ENCODE measurements at places on chromosomes 11 and 22.

DNA sequence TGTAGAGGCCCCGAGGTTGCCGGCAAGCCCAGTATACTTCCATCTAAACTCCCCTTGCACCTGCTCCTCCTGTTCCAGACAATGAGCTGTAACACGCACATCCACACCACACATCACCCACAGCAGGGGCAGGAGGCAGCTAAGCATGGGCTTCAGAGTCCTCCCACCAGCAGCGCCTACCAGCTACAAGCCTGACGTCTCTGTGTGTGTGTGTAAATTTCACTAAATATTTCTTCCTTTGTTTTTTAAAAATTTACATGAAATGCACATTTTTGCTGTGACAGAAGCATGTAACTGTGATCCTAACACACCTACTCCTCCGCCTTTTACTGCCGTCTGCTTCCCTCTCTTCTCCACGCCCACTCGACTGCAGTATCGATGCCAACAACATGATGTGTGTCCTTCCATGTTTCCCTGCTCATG, 29.4 kb upstream of the PACSIN2 start:
- no peak overlapping the region for H3K27ac ChIP-seq
- no peaks in the 10 kb centered on the region for H3K36me3 ChIP-seq
- H3K4me1 ChIP-seq, result no peaks in the 10 kb centered on the region
- no peak overlapping the region for H3K4me3 ChIP-seq
- no peaks in the 10 kb centered on the region for H3K27me3 ChIP-seq

DNA sequence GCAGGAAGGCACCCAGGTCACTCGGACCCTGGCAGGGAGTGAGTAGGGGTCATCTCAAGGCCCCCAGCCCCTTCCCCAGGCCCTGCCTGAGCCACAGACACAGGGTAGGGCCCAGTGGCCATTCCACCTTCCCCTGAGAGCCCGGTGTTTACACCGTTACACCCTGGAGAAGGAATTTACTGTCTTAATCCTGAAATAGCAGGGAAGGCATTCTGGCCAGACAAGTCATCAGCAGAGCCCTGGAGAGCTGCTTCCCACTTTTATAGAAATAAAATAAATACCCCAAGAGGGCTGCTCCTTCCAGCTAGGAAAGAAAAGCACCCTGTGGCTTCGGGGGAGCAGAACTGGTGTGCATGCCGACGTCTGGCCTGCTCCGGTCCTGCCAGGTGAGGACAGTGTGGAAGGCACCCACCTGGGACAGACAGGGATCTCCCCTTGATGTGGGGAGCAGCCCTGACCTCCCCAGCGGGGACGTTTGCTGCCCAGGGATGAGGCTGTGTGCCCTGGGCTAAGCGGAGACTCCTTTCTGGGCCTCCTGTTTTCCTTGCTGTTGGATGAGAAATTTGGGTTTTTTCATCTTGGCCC, 180.0 kb downstream of the MN1 start:
- no peak overlapping the region for H3K27ac ChIP-seq
- no peaks in the 10 kb centered on the region for H3K4me1 ChIP-seq
- no peaks in the 10 kb centered on the region for H3K36me3 ChIP-seq
- DNase-seq, result no peak
- H3K4me3 ChIP-seq, result no peak overlapping the region

- no peak overlapping the region for H3K4me3 ChIP-seq
- no peak for DNase-seq
- H3K4me1 ChIP-seq, result no peaks in the 10 kb centered on the region
- no peaks in the 10 kb centered on the region for H3K36me3 ChIP-seq
- peaks cover 3% of the 10 kb centered on the region for H3K27me3 ChIP-seq
Observed at GRCh38 chr11:94910779-94911178, 62.6 kb downstream of the CWC15 start.

DNA sequence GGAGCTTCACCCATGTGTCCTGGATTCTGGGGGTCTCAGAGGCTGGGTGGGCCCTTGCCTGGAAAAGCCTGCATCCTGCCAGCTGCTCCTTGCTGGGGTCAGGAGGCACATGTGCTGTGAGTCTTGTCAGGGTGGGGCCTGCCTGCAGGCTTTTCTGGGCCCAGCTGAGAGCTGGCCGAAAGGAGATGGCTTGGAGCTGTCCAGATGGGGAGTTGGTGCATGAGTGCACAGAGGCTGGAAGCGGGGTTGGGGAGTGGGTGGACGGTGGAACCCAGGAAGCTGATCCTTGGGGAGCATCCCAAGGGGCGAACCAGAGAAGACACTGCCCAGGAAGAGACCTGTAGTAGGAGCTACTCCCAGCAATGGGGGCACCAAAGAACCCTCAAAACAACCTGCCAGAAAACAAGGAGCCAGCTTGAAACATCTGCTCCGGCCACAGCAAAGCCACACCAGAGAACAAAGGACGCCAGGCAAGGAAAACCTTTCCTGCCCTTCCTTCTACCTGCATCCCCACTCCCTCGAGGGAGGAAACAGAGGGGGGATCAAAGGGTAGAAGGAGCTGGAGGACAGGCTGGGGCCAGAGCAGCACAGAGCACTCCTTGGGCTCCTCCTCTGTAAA, 8.2 kb upstream of the KCTD17 start:
- no peaks in the 10 kb centered on the region for H3K36me3 ChIP-seq
- H3K27me3 ChIP-seq, result peaks cover 16% of the 10 kb centered on the region
- no peak for DNase-seq
- no peak overlapping the region for H3K27ac ChIP-seq
- no peaks in the 10 kb centered on the region for H3K4me1 ChIP-seq

- peaks cover 50% of the 10 kb centered on the region for H3K27me3 ChIP-seq
- H3K4me1 ChIP-seq, result peaks cover 36% of the 10 kb centered on the region
- no peak overlapping the region for H3K4me3 ChIP-seq
- H3K36me3 ChIP-seq, result no peaks in the 10 kb centered on the region
Observed at GRCh38 chr11:64003807-64004589, 17.8 kb downstream of the OTUB1 start.

DNA sequence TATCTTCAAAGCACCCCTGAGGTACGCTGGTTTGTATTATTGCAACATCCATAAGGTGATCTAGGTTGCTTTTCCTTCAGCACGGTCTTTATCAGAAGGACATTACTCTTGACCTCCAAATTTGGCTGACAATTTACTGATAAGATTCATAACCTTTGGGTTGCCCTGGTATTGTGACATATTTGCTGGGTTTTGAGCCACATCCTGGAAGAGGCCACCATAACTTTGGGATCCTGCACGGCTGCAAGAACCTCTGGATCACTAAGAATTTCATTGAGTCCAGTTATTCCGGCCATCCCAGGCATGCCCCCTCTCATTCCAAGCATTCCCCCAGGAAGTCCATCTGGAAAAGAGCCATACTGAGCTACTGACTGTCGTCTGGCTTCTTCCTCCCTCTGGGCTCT, 6.5 kb upstream of the PLET1 start:
- no peaks in the 10 kb centered on the region for H3K27me3 ChIP-seq
- no peaks in the 10 kb centered on the region for H3K36me3 ChIP-seq
- H3K27ac ChIP-seq, result no peak overlapping the region

DNA sequence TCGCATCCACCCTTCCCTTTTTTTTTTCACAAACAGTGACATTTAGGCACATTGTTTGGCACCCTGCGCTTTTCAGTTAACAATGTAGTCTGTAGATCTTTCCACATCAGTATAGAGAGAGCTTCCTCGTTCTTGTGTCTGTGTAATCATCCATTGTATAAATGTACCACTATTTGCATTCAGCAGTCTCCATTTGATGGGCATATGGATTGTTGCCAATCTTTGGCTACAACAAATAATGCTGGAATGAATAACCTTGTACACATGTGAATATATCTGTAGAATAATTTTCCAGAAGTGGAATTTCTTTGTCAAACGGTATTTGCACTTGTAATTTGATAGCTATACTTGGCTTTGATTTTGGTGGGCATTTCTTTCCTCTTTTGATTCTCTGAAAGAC, 17.1 kb downstream of the MPEG1 start:
- no peaks in the 10 kb centered on the region for H3K27me3 ChIP-seq
- no peak overlapping the region for H3K4me3 ChIP-seq
- DNase-seq, result no peak
- H3K4me1 ChIP-seq, result no peaks in the 10 kb centered on the region
- no peaks in the 10 kb centered on the region for H3K36me3 ChIP-seq
- H3K27ac ChIP-seq, result no peak overlapping the region

- no peak for DNase-seq
- H3K4me1 ChIP-seq, result no peaks in the 10 kb centered on the region
- H3K27ac ChIP-seq, result no peak overlapping the region
- H3K27me3 ChIP-seq, result peaks cover 15% of the 10 kb centered on the region
Observed at GRCh38 chr11:32379719-32380118, 55.6 kb downstream of the WT1 start.

GRCh38 chr11:55054723-55055122, 207.2 kb upstream of the TRIM48 start:
- no peaks in the 10 kb centered on the region for H3K36me3 ChIP-seq
- no peak overlapping the region for H3K27ac ChIP-seq
- no peaks in the 10 kb centered on the region for H3K4me1 ChIP-seq

DNA sequence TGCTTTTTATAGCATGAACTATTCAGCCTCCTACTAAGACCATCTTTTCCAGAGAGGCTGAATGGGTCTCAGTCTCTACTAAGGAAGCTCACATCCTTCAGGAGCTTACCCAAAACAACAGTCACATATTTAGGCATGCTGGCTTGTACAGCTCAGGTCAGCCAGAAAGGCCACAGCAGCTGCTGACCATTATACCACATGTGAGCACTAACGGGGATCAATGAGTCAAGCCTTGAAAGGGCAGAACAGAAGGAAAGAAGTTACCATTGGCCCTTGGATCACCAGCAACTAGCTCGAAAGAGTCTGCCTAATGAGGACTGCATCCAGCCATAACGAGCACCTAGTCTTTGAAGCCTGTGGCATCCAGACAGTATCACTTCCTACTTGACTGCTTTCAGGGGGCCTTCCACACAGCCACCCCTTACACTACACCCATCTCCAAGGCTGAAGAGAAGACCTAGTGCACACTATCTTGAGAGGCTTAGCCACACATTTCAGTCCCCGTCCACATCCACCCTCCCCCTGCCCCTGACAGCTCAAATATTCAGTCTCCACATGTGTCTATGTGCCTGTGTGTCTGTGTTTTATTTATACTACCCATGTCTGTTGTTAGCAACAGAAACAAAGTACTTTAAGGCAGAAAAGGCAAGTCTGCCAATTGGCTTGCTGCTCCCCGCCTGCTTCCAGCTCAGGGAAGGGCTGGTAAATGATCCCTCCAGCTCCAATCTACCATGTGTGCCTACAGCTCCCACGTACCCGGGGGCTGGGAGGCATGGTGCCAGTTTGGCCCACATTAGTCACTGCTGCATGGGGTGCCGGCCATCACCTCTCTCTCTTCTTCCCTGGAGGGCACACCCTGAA, 95.5 kb downstream of the RPL27A start:
- no peak overlapping the region for H3K4me3 ChIP-seq
- DNase-seq, result no peak
- H3K4me1 ChIP-seq, result no peaks in the 10 kb centered on the region
- peaks cover 8% of the 10 kb centered on the region for H3K27me3 ChIP-seq
- no peaks in the 10 kb centered on the region for H3K36me3 ChIP-seq

DNA sequence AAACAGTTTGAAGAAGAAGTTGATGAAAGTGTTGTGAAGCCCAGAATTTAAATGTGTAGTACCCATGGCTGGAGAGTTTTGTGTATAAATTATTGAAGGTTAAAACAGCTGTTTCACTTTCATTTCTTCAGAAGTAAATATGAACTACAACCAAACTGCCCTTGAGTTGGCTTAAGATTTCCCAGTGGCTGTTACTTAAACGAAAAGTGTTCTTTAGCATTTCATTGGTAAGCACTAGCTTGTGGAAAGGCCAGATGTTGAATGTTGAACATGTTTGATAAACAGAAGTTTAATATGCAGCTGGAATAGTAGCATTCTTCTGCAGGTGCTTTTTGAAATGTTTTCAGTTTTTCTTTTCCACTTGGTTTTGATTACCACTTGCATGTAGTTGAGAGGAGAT, 83.2 kb upstream of the TNRC6B start:
- no peaks in the 10 kb centered on the region for H3K27me3 ChIP-seq
- H3K4me1 ChIP-seq, result peaks cover 16% of the 10 kb centered on the region
- no peak for DNase-seq
- H3K4me3 ChIP-seq, result no peak overlapping the region

DNA sequence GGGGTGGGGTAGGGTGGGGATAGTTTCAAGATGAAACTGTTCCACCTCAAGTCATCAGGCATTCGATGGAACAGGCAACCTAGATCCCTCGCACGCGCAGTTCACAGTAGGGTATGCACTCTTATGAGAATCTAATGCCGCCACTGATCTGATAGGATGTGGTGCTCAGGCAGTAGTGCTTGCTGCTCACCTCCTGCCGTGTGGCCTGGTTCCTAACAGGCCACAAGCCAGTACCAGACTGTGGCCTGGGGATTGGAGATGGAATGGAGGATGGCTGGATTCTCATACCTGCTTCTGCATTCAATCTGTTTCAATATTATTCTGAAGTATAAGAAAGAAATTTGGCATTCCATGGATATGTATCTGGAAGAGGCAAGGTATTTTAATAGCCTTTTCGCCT, 73.1 kb downstream of the RBFOX2 start:
- H3K27me3 ChIP-seq, result peaks cover 2% of the 10 kb centered on the region
- H3K4me3 ChIP-seq, result no peak overlapping the region
- DNase-seq, result no peak
- H3K36me3 ChIP-seq, result no peaks in the 10 kb centered on the region

- H3K27ac ChIP-seq, result no peak overlapping the region
- DNase-seq, result no peak
- no peak overlapping the region for H3K4me3 ChIP-seq
- peaks cover 4% of the 10 kb centered on the region for H3K4me1 ChIP-seq
- peaks cover 11% of the 10 kb centered on the region for H3K36me3 ChIP-seq
Observed at GRCh38 chr22:20948989-20949388, 18.1 kb upstream of the AIFM3 start.

DNA sequence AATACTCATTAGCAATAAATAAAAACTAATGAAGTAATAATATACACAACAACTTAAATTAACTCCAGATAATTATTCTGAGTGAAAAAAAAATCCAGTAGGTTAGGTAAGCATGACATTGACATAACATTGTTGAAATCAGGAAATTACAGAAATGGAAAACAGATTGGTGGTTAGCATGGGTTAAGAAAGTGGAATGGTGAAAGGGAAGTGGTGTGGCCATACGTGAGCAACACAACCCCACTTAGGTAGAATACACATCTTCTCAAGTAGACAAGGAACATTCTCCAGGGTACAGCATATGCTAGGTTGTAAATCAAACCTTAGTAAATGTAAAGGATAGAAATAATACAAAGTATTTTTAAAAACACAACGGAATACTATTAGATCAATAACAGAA, 30.2 kb upstream of the CLTCL1 start:
- H3K4me1 ChIP-seq, result no peaks in the 10 kb centered on the region
- no peaks in the 10 kb centered on the region for H3K27me3 ChIP-seq
- H3K36me3 ChIP-seq, result no peaks in the 10 kb centered on the region
- no peak overlapping the region for H3K4me3 ChIP-seq

GRCh38 chr22:49774499-49775151, 53.0 kb downstream of the BRD1 start:
- DNase-seq, result no peak
- H3K36me3 ChIP-seq, result peaks cover 46% of the 10 kb centered on the region
- H3K27ac ChIP-seq, result no peak overlapping the region
- H3K4me1 ChIP-seq, result peaks cover 5% of the 10 kb centered on the region

GRCh38 chr11:96413408-96413807, 23.6 kb downstream of the JRKL start:
- no peak overlapping the region for H3K4me3 ChIP-seq
- H3K36me3 ChIP-seq, result no peaks in the 10 kb centered on the region
- no peak overlapping the region for H3K27ac ChIP-seq

GRCh38 chr11:7796842-7797241, at the start of gene OR5P2:
Gene OR5P2, minus strand, starts transcription at chr11:7796942. Its CDS starts 0 bp downstream, at chr11:7796942.
- H3K36me3 ChIP-seq, result no peaks in the 10 kb centered on the region
- H3K4me1 ChIP-seq, result no peaks in the 10 kb centered on the region
- H3K4me3 ChIP-seq, result no peak within 1 kb of the TSS
- no peaks in the 10 kb centered on the region for H3K27me3 ChIP-seq
- DNase-seq, result no peak

GRCh38 chr11:116993599-116993998, 104.6 kb downstream of the SIK3 start:
- no peak overlapping the region for H3K4me3 ChIP-seq
- no peaks in the 10 kb centered on the region for H3K27me3 ChIP-seq
- DNase-seq, result peak; percentile 36
- H3K36me3 ChIP-seq, result no peaks in the 10 kb centered on the region
- H3K27ac ChIP-seq, result no peak overlapping the region
